Stimulated activated CD8-positive, alpha-beta memory T cell treated with anti-CD3 and anti-CD28 coated beads, Interleukin-15, amount 100 ng/mL, for 48 hours (primary cell): ENCODE measurements at places on chromosomes 5 and 9.

GRCh38 chr5:126219616-126220015 is 203.6 kb upstream of the GRAMD2B start:
- no peak for DNase-seq

GRCh38 chr9:129282272-129282671 is 104.2 kb upstream of the IER5L start:
- no peak for DNase-seq

- DNase-seq = no peak
These were observed 327.2 kb upstream of the MSX2 start for GRCh38 chr5:174397206-174397605.

DNA sequence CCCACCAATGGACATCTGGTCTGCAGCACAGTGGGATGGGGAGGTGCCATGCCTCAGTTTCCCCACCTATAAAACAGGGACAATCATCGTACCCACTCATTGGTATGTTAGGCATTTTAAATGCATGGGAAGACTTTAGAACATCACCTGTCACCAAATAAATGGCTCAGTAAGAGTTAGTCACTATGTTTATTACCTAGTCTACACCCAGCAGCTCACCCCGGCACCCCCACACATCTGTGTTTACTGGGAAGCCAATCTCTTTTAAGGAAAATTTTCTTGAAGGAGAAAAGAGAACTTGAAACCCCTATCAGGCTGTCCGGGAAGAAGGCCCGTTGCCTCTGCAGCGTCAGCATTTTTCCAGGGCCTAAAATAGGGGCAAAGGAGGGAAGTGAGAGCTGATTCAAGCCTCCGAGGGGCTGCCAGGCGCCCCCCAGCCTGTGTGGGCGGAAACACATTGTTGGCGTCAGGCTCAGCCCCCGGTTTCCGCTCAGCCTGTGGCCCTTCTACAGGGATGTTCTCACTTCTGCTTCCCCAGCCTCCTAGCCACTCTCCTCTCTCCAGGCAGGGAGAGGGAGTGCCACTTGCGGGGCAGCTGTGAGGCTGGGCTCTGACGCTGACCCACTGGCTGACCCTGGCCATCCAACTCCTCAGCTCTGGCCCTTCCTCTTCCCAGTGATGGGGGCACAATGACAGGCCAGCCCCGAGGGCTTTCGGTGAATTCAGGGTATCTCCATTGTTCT is 4.6 kb downstream of the CSF1R start:
- DNase-seq = no peak

- DNase-seq = no peak
These were observed 50.2 kb upstream of the KCNMB1 start for GRCh38 chr5:170439223-170439943.

DNA sequence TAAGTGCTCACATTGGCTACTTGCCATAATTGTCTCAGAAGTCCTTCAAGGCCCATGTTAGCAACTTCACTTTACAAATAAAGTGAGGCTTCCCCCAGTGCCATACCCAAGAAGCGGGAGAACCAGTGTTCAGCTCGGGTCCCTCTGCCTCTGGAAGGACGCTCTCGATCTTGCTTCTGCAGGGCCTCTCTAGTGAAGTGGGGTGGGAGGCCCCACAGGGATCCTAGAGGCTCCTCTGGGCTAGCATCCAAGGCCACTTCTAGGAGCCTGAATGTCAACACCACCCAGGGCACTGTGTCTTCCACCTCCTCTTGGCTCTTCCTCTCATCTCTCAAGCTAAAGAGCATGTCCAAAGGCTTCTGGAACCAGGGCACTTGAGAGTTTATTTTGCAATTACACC is 282.5 kb downstream of the GADD45G start:
- no peak for DNase-seq

DNA sequence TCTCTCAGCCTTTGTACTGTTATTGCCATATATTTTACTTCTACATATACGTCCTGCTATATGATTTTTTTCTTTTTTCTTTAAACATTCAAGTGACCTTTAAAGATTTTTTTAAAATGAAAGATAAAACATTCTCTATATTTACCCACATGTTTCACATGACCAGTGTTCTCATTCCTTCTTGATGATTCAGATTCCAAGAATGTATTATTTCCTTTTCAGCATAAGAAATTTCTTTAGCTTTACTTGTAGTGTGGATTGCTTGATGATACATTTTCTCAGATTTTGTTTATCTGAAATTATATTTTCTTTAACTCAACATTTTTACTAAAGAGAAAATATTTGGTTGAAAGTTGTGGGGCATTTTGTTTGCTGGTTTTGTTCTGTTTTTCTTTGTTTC is 792.1 kb downstream of the BRINP1 start:
- no peak for DNase-seq

DNA sequence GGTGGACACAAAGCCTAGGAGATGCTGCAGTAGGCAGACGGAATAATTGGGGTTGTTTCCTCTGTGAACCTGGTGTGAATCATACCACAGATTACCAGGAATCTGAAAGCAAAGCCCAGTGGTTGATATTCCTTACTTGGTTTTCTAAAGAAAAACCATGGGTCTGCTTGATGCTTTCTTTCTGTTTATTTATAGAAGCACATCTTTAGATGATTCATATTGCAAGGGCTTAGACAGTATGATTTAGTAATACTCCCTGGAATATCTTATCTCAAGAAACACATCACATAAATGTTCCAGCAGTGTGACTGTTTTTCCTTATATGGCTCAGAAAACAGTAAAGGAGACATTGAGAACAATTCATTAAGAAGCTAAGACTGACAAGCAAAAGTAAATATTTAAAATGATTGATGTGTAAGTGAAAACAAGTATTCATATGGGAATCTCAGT is 623.3 kb downstream of the RAB3C start:
- DNase-seq = no peak

- DNase-seq = no peak
These were observed 456.7 kb downstream of the ZNF608 start for GRCh38 chr5:124289641-124290311.

GRCh38 chr5:32686799-32687498 is 24.2 kb upstream of the NPR3 start:
- no peak for DNase-seq

DNA sequence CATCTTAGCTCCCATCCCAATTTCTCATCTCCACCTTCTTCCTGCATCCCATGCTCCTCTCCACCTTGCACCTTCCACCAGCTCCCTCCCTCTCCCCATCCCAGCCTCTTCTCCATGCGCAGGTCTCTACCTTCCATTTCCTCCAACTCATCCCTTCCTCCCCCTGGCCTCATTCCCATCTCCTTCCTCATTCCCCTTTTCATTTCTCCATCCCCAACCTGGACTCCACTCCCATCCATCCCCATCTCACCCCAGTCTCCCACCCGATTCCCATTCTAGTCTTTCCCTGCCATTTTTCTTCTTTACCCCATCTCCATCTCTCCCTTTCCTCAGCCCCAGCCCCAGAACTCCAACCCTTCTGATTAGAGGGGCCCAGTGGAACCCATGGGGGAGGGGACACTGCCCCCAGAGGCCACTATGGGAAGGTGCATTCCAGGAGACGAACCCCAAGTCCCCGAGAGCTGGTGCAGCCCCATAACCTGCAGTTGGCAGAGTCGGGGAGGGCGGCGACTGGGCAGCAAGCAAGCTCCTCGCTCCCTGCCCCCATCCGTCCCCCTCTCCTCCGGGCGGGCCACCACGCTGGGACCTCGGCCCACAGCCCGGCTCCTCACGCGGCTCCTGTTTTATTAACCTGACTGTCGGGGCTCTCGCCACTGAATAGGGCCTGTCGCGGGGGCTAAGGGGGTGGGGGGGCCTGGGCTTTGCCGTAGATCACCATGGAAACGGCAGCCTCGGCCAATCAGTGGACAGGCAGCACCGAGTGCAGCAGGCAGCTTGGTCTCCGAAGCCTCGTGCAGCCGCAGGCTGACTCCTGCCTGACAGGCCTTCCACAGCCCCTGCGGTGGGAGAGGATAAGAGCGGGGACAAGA is 66.7 kb downstream of the PCDH1 start:
- DNase-seq = peak; percentile 6

- no peak for DNase-seq
These were observed 897 bp downstream of the ROPN1L start for GRCh38 chr5:10442576-10442975.

DNA sequence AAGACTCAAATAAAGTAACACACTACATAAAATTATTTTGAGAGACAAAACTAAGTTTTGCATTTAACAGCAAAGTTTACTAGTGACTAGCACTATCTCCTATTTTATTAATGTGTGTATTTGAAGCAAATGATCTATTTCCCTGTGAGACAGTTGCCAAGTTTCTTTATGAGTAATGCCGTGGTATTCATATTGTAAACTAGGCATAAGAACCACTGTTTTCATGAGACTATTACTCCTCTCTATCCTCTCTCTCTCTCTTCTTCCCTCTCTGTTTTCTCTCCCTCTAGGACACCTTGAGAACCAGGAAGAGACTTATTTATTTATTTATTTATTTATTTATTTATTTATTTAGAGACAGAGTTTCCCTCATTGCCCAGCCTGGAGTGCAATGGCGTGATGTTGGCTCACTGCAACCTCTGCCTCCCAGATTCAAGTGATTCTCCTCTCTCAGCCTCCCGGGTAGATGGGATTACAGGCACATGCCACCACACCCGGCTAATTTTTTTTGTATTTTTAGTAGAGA is 61.1 kb downstream of the MLANA start:
- no peak for DNase-seq

DNA sequence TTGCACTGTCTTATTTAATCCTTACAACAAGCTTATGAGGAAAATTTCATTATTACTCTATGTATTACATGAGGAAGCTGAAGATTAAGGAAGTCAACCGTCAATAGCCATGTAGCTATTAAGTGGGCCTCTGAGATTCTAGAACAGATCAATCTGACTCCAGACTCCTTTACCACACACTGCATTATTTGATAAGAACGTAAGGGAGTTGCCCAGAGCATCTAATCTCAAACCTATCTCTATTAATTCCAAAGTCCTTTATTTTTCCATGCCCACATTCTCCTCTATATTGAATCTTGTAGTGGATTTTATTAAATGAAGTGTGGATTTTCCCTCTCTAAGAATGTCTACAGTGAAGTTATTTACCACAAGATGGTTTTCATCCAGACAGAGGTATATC is 118.2 kb upstream of the MTAP start:
- DNase-seq = no peak

- DNase-seq = no peak
These were observed 286.9 kb downstream of the GADD45G start for GRCh38 chr9:89891591-89892304.

GRCh38 chr5:133265257-133265656 is 213.4 kb downstream of the HSPA4 start:
- no peak for DNase-seq

GRCh38 chr9:112408819-112409218 is 28.9 kb downstream of the HSDL2 start:
- no peak for DNase-seq

GRCh38 chr5:61245486-61245885 is 83.2 kb upstream of the SMIM15 start:
- DNase-seq = no peak

DNA sequence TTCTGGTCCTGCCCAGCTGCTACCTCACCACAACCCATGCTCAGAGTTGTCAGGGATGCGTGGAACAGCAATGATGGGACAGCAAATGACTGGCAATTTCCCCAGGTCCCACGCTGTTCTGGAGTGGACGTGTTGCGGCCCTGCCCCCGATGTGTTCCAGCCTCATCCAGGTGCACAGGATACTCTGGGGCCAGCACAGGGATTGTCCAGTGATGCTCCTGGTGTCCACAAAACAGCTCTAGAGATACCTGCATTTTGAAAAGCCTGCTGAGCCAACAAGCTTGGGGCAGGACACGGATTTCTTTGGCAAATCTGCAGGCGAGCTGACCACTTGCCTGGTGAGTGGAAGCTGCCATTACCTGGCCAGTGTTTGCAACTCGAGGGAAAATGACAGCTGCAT is 88.7 kb downstream of the ANKRD33B start:
- DNase-seq = no peak

- no peak for DNase-seq
These were observed 9.9 kb downstream of the PAPPA start for GRCh38 chr9:116163293-116164055.

DNA sequence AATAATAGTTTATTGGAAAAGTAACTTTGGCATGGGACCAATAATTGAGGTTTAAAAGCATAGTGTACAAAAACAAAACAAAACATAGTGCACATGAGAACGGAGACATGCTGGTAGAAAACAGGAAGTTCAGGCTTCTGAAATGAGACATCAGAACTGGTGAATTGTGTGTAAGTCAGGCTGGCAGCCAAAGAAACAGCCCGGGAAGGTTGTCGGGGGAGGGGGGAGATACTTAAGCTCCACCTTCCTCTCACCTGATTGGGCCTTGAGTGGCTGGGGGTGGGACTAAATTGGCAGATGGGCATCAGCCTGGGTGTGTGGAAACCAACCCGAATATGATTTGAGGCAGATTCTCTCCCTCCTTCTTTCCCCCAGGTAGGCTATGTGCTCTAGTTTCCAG is 256.3 kb downstream of the SMARCA2 start:
- DNase-seq = no peak

DNA sequence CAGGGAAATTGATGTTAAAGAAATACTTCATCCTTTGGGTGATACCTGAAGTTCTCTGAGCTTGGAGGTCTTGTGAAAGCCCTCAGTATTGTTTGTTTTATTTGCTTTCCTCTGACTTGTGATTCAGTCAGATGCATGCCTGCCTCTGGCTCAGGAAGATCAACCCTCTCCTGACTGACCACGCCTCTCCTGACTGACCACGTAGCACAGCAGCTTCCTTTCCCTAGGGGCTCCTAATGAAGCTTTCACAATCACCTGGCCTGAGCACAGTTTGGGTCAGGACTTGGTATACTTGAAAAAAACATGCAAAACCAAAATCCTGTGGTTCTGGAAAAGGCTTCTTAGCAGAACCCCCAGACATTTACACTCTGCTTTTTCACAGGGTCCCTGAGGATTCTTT is 3.8 kb downstream of the TGFBI start:
- DNase-seq = no peak

DNA sequence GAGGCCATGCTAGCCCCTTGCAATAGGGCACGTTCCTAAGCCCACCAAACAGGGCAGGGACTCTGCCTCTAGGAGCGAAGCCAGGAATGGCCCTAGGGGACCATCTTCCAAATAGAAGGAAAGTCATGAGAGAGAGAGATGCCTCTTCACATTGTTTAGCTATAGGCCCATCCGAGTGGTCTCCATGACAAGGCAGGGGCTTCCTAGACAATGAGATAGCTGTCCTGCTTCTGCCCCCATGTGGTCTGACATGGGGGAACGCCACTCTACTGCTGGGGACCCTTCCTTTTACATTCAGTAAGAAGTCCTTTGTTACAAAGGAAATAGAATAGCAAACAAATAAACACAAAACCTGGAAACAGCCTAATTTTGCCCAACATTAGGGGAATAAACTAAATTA is 17.9 kb upstream of the KIF4B start:
- no peak for DNase-seq

DNA sequence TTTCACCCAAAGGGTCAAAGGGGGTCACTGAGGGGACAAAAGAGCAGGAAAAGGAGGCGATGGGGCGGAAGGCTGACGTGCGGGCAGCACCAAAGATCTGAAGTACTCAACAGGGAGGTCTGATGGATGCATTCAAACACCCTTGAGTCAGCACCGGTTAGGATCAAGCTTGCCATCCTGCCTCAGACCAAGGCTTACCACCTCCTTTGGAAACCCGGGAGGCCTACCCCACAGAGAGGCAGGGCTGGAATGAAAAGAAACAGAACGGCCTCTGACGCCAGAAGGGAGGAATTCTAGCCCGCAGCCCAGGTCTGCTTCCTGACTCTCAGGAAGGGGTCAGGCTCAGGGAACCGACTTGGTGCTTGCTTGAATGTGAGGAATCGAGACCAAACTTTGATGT is 125.6 kb downstream of the PAPPA start:
- DNase-seq = no peak

GRCh38 chr5:71576241-71576640 is 10.9 kb upstream of the MCCC2 start:
- no peak for DNase-seq
